ENCODE measurements at places on chromosomes 11 and 22. TPM values are rescaled to one million over a fixed set of nuclear protein-coding genes. Genes with fewer than 3 reads are reported as not detected.

Gene GP1BB
- 1.8 TPM for total RNA-seq

Gene HBB
- not detected for total RNA-seq

Gene ACCS
- 8.2 TPM for total RNA-seq

Gene ARHGAP20
- 11.6 TPM for total RNA-seq

Gene MMP3
- total RNA-seq, result 47.1 TPM

Gene RAB36
- 2.5 TPM for total RNA-seq

Gene VWCE
- 1.7 TPM for total RNA-seq

Gene TMPRSS13
- not detected for total RNA-seq

Gene SYCE3
- total RNA-seq, result not detected

Gene CST6
- total RNA-seq, result 1.8 TPM

Gene USH1C
- total RNA-seq, result not detected

Gene MUC6
- not detected for total RNA-seq

Gene SLC22A8
- not detected for total RNA-seq

Gene LYVE1
- 0.17 TPM for total RNA-seq

Gene CRYBB3
- not detected for total RNA-seq

Gene CCDC85B
- 118 TPM for total RNA-seq

Gene SORL1
- total RNA-seq, result 10.9 TPM

Gene OR4C11
- not detected for total RNA-seq
